Activated CD8-positive, alpha-beta memory T cell treated with anti-CD3 and anti-CD28 coated beads, Interleukin-2, amount 10 ng/mL, durations not matched to agents 7 days and 5 days (primary cell): ENCODE measurements at places on chromosomes 2 and 18. TPM values are rescaled to one million over a fixed set of nuclear protein-coding genes. Genes with fewer than 3 reads are reported as not detected.

DNA sequence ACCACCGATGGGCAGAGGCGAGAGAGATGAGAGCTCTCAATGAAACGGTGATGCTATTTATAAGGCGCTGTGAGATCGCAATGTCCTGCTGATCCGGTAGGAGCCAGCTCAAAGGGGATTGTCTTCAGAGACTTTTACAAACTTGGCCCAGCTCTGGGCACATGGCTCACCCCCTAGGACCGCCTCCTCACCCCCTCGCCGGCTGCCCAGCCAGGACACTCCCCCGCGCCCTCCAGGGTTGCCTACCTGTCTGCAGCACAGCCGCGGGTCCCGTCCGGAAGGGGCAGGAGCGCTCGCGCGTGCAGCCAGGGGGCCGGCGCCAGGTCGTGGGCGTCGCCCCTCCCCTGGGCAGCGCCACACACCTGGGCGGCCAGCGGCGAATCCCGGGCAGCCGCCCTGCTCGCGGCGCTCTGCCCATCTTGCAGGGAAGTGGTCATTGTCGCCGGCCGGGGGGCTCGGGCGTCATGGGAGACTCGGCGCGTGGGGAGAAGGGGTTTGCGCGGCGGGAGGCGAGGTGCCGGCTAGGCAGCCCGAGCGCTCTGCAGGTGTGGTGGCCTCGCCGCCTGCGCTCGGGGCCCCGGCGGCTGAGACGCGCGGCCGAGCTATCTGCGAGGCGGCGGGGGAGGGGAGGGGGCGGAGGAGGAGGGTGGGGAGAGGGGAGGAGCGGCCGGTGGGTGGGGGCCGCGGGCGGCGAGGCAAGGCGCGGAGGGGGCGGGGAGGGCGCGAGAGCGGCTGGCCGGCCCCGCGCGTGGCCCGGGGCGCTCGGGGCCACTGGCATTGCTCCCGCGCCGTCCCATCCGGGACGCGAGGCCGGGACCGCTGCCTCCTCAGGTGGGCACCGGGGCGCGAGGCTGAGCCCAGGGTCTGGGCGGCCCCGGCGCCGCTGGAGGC lies at the start of gene GRB14:
Gene GRB14 (minus strand): TSS at position 610 of the 891 bp plus-strand sequence. CDS start 173 bp downstream, at position 437.
- H3K4me1 ChIP-seq: no peaks in the 10 kb centered on the region
- no peak for DNase-seq
- H3K27ac ChIP-seq: no peak within 1 kb of the TSS
- no peak within 1 kb of the TSS for H3K4me3 ChIP-seq

- H3K4me1 ChIP-seq: peaks cover 33% of the 10 kb centered on the region
- H3K27ac ChIP-seq: no peak overlapping the region
- H3K36me3 ChIP-seq: no peaks in the 10 kb centered on the region
- no peaks in the 10 kb centered on the region for H3K27me3 ChIP-seq
Observed at GRCh38 chr2:71604726-71605120, 151.4 kb downstream of the DYSF start.

The POTEC gene
- total RNA-seq: not detected

- H3K36me3 ChIP-seq: no peaks in the 10 kb centered on the region
- no peaks in the 10 kb centered on the region for H3K4me1 ChIP-seq
- H3K27me3 ChIP-seq: peaks cover 5% of the 10 kb centered on the region
Observed at GRCh38 chr2:219718066-219718465, 90.6 kb downstream of the SLC4A3 start.

- peaks cover 26% of the 10 kb centered on the region for H3K36me3 ChIP-seq
- no peak for DNase-seq
- H3K4me3 ChIP-seq: no peak overlapping the region
Observed at GRCh38 chr2:53770264-53770663, 2.7 kb downstream of the CHAC2 start.

DNA sequence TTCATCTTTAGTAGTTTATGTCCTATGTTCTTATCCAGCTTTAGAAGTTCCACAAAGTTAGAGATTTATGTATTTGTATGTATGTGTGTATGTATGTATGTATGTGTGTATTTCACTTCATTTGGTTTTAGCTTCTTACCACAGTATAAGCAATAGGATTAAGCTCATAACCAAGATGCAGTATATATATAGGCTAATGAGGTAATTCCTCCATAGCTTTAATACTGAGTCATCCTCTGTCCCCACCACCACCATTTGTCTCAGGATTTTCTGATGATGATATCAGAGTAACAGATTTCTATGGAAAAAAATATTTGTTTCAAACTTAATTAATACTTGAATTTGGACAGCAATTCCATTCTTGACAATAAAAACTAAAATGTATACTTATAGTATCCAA lies 159.2 kb downstream of the SOX11 start:
- no peaks in the 10 kb centered on the region for H3K36me3 ChIP-seq
- no peak overlapping the region for H3K4me3 ChIP-seq
- H3K4me1 ChIP-seq: no peaks in the 10 kb centered on the region
- no peak overlapping the region for H3K27ac ChIP-seq

GRCh38 chr18:68962623-68963022 lies 164.7 kb downstream of the CCDC102B start:
- H3K27ac ChIP-seq: no peak overlapping the region
- no peaks in the 10 kb centered on the region for H3K27me3 ChIP-seq
- no peak overlapping the region for H3K4me3 ChIP-seq
- H3K4me1 ChIP-seq: no peaks in the 10 kb centered on the region
- no peak for DNase-seq

GRCh38 chr2:126798276-126799140 lies 100.2 kb upstream of the TEX51 start:
- H3K27me3 ChIP-seq: peaks cover 17% of the 10 kb centered on the region
- H3K36me3 ChIP-seq: no peaks in the 10 kb centered on the region
- H3K27ac ChIP-seq: no peak overlapping the region
- no peak overlapping the region for H3K4me3 ChIP-seq
- H3K4me1 ChIP-seq: no peaks in the 10 kb centered on the region

- H3K36me3 ChIP-seq: peaks cover 19% of the 10 kb centered on the region
- peak overlapping the region; percentile 29 for H3K27ac ChIP-seq
- H3K27me3 ChIP-seq: no peaks in the 10 kb centered on the region
- H3K4me3 ChIP-seq: no peak overlapping the region
Observed at GRCh38 chr2:121634354-121635307, 14.6 kb downstream of the CLASP1 start.

GRCh38 chr18:46660957-46661749 lies 4.1 kb upstream of the LOXHD1 start:
- no peak overlapping the region for H3K27ac ChIP-seq
- peaks cover 8% of the 10 kb centered on the region for H3K27me3 ChIP-seq
- no peaks in the 10 kb centered on the region for H3K36me3 ChIP-seq
- no peaks in the 10 kb centered on the region for H3K4me1 ChIP-seq

The NAT8 gene
- total RNA-seq: not detected

The TAF4B gene
- total RNA-seq: 6.9 TPM

The IL1F10 gene
- total RNA-seq: not detected

The IL36RN gene
- not detected for total RNA-seq

DNA sequence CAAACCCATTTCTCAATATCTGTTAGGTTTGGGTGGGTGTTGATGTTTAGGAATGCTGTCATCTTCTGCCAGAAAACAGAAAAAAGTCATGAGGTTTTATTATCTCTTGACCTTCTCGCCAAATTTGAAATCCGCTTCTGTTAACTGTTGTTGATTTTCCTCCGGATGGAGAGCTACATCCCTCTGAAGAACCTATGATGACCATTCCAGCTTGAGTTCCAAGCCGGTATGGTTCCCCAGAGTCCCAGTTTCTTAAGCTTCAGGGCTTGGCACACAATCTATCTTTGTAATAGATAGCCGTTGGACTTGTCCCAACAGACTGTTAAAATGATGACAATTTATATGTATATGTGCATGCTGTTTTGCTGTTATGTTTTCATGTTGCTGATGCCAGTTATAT lies 1201.0 kb downstream of the LRP1B start:
- no peak overlapping the region for H3K27ac ChIP-seq
- H3K27me3 ChIP-seq: no peaks in the 10 kb centered on the region
- H3K4me1 ChIP-seq: no peaks in the 10 kb centered on the region
- H3K4me3 ChIP-seq: no peak overlapping the region

The CTAGE1 gene
- total RNA-seq: not detected

- H3K27ac ChIP-seq: no peak within 1 kb of the TSS
- H3K4me3 ChIP-seq: no peak within 1 kb of the TSS
- no peaks in the 10 kb centered on the region for H3K36me3 ChIP-seq
- no peak for DNase-seq
- H3K4me1 ChIP-seq: peaks cover 6% of the 10 kb centered on the region
- H3K27me3 ChIP-seq: peaks cover 11% of the 10 kb centered on the region
Observed at GRCh38 chr2:240868286-240869108, at the start of gene AGXT. AGXT (plus strand) TSS chr2:240868824; CDS start chr2:240868866, 42 bp downstream.

DNA sequence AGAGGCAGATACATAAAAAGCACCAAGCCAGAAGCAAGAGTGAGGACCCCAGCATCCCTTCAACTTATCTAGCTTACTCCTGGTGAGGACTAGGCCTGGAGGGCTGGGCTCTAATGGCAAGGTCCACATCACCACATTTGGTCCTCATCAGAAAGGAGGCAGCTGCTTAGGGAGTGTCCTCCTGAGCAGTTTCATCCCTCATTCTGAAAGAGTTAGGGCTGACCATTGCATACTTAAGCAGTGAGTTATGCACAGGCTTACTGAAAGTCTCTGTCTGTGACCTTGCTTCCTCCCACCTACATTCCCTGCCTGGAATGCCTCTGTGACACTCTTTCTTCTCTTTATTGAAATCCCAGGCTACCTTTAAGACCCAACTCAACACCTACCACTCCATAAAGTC lies 301.8 kb upstream of the ACVR2A start:
- H3K27ac ChIP-seq: no peak overlapping the region
- H3K4me1 ChIP-seq: peaks cover 8% of the 10 kb centered on the region

- H3K36me3 ChIP-seq: no peaks in the 10 kb centered on the region
- no peak for DNase-seq
- H3K4me1 ChIP-seq: no peaks in the 10 kb centered on the region
- H3K4me3 ChIP-seq: no peak overlapping the region
- no peak overlapping the region for H3K27ac ChIP-seq
Observed at GRCh38 chr18:73446502-73446901, 578.7 kb upstream of the NETO1 start.

- DNase-seq: no peak
- H3K27ac ChIP-seq: no peak overlapping the region
- H3K27me3 ChIP-seq: no peaks in the 10 kb centered on the region
- H3K36me3 ChIP-seq: no peaks in the 10 kb centered on the region
- no peaks in the 10 kb centered on the region for H3K4me1 ChIP-seq
Observed at GRCh38 chr2:18986046-18986445, 372.4 kb downstream of the OSR1 start.

- H3K36me3 ChIP-seq: no peaks in the 10 kb centered on the region
- no peaks in the 10 kb centered on the region for H3K4me1 ChIP-seq
- H3K4me3 ChIP-seq: no peak overlapping the region
- DNase-seq: no peak
- no peak overlapping the region for H3K27ac ChIP-seq
- peaks cover 21% of the 10 kb centered on the region for H3K27me3 ChIP-seq
Observed at GRCh38 chr2:42072349-42073118, 24.7 kb downstream of the PKDCC start.

The MDH1 gene
- total RNA-seq: 169 TPM

The DQX1 gene
- total RNA-seq: 0.38 TPM

The WDR43 gene
- 70.9 TPM for total RNA-seq

GRCh38 chr2:240137596-240138253 lies 1.6 kb upstream of the COPS9 start:
- no peak overlapping the region for H3K4me3 ChIP-seq
- peaks cover 2% of the 10 kb centered on the region for H3K36me3 ChIP-seq
- no peak overlapping the region for H3K27ac ChIP-seq
- H3K4me1 ChIP-seq: peaks cover 23% of the 10 kb centered on the region
- H3K27me3 ChIP-seq: peaks cover 5% of the 10 kb centered on the region
- no peak for DNase-seq

The VWA3B gene
- total RNA-seq: not detected

The MYL1 gene
- total RNA-seq: not detected

The ANKAR gene
- total RNA-seq: 4.8 TPM

The TCF4 gene
- total RNA-seq: 1.2 TPM

- H3K4me3 ChIP-seq: no peak overlapping the region
- H3K4me1 ChIP-seq: peaks cover 2% of the 10 kb centered on the region
- no peaks in the 10 kb centered on the region for H3K36me3 ChIP-seq
- DNase-seq: no peak
Observed at GRCh38 chr2:161004379-161004778, 155.8 kb upstream of the TANK start.

DNA sequence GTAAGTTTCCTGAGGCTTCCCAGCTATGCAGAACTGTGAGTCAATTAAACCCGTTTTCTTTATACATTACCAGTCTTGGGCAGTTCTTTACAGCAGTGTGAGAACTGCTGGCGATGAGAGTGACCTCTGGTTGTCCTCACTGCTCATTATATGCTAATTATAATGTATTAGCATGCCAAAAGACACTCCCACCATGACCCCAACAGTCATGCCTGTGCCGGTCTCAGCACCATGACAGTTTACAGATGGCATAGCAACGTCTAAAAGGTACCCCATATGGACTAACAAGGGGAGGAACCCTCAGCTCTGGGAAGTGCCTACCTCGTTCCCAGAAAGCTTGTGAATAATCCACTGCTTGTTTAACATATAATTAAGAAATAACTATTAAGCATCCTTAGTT lies 8.1 kb upstream of the IL1A start:
- H3K27ac ChIP-seq: no peak overlapping the region
- peaks cover 28% of the 10 kb centered on the region for H3K36me3 ChIP-seq
- H3K4me1 ChIP-seq: peaks cover 24% of the 10 kb centered on the region

The ALKAL2 gene
- total RNA-seq: not detected

- no peak overlapping the region for H3K27ac ChIP-seq
- no peaks in the 10 kb centered on the region for H3K36me3 ChIP-seq
- DNase-seq: no peak
- no peaks in the 10 kb centered on the region for H3K4me1 ChIP-seq
- no peak overlapping the region for H3K4me3 ChIP-seq
Observed at GRCh38 chr2:220373878-220374277, 746.4 kb downstream of the SLC4A3 start.

DNA sequence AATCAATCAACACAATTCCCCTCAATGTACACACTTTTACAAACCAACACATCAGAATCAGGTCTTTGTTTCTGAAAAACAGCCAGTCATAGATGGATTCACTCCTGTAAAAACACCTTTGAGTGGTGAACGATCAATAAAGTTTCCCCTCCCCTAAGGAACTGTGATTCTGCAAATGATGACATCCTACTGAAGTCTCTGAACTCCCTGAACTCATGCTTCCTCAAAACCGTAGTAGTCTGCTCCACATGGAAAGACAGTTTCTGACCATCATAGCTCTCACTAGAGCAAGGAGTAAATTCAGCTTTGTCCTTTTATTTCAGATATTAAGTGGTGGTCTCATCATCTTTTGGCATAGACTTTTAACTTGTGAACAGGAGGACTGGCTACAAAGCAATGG lies 43.5 kb upstream of the ACTR3 start:
- peaks cover 9% of the 10 kb centered on the region for H3K4me1 ChIP-seq
- no peak overlapping the region for H3K27ac ChIP-seq
- no peak for DNase-seq
- H3K27me3 ChIP-seq: no peaks in the 10 kb centered on the region
- no peak overlapping the region for H3K4me3 ChIP-seq
- peaks cover 26% of the 10 kb centered on the region for H3K36me3 ChIP-seq
